ENCODE measurements at places on chromosomes 2 and 18.

DNA sequence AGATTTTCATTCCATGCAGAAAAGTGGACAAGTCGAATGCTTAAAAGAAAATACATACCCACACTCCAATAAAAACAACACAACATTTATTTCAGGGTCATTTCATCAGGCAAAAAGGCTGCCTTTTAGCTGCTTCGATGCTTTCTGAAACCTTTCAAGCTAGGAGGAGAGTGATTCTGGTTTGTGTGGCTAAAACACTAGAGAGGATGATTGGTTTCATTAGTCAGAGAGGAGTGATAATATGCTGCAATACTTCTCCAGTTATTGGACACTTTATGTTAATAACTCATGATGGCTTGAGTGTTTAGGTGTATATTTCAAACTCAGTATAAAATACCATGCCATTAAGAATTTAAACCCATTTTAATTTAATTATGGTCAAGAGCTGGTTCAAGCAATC lies 614.0 kb downstream of the SLC4A3 start:
- H3K4me3 ChIP-seq = no peak overlapping the region
- H3K27me3 ChIP-seq = no peaks in the 10 kb centered on the region
- H3K36me3 ChIP-seq = no peaks in the 10 kb centered on the region
- H3K4me1 ChIP-seq = peaks cover 9% of the 10 kb centered on the region
- no peak overlapping the region for H3K27ac ChIP-seq
- DNase-seq = no peak

DNA sequence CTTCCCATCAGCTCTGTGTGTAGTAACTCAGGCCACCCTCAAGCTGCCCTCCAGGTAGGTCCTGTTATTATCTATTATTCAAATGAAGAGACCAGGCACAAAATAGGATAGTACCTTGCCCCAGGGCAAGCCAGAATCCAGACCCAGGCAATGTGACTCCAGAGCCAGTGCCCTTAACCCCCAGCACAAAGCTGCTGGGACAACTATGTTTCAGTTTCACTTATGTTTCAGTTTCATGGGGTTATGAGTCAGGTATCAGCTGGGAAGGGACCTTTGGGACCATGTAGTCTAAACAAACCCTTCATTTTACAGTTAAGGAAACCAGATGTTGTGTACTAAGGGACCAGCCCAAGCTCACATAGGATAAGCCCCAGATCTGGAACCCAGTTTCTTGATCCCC lies 10.0 kb downstream of the HK2 start:
- DNase-seq = peak; percentile 78
- peak overlapping the region; percentile 80 for H3K27ac ChIP-seq
- peaks cover 3% of the 10 kb centered on the region for H3K36me3 ChIP-seq
- H3K27me3 ChIP-seq = no peaks in the 10 kb centered on the region

DNA sequence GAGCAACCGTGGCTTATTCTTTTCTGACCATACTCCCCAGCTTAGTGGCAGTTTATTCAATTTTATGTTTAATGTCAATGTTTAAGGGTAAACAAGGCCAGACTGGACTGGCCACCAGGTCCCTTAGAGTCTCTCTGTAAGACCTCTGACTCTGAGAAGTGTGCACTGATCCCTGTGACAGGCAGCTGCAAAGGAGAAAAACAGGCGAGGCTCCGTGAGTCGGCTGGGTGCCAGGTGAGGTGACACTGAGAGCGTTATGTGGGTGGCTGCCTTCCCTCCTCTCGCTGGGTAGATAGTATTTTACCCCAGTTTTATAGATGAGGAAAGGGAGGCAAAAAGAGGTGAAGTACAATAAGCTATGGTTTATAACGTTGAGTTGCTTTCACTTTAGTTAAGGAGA lies 139.4 kb upstream of the HDAC4 start:
- DNase-seq = no peak
- peaks cover 56% of the 10 kb centered on the region for H3K27me3 ChIP-seq
- no peaks in the 10 kb centered on the region for H3K36me3 ChIP-seq

DNA sequence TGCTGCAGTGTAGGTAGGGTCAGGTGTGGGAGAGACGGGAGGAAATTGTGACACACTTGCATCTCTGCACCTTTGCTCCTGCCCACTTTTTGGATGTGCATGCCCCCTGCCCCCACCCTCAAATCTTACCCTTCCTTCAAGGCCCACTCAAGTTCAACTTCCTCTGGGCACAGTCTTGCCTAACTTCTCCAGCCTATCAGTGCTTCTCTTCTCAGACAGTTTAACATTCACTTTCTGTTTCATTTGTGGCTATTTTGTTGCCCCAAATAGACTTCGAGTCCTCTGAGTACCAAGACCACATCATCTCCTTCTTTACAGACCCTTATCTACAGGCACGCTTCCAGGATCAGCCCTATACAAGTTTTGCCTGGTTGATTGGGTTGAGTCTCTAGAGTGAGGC lies 2.7 kb downstream of the ST8SIA5 start:
- H3K36me3 ChIP-seq = no peaks in the 10 kb centered on the region
- H3K27ac ChIP-seq = no peak overlapping the region
- H3K4me1 ChIP-seq = peaks cover 11% of the 10 kb centered on the region
- DNase-seq = no peak
- peaks cover 40% of the 10 kb centered on the region for H3K27me3 ChIP-seq

DNA sequence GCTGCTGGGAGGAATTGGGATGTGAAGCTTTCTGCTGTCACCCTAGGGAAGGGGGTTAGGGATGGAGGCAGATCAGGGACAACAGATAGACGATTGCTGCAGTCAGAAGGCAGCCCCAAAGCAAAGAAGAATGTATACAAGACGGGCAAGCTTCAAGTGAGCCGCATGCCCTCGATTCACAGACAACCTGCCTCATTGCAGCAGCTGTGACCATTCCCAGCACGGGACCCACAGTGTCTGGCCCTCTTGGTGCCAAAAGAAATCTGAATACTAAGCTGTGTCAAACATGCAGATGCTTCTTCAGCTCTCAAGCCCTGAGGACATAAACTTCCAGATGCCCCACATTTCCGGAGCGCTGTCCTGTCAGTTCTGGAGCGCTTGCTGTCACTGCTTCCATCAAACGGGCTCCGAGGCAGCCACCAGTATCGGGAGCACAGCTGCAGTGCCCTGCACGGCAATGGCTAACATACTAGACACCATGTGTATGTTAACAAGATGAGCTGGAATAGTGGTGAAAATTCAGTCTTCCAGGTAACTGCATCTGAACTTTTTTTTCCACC lies 33.8 kb downstream of the PRELID3A start:
- peaks cover 34% of the 10 kb centered on the region for H3K36me3 ChIP-seq
- H3K27ac ChIP-seq = no peak overlapping the region
- no peaks in the 10 kb centered on the region for H3K4me1 ChIP-seq
- no peak overlapping the region for H3K4me3 ChIP-seq
- no peaks in the 10 kb centered on the region for H3K27me3 ChIP-seq
- DNase-seq = no peak

GRCh38 chr2:237189799-237190198 lies 104.1 kb downstream of the COPS8 start:
- no peak overlapping the region for H3K4me3 ChIP-seq
- H3K27ac ChIP-seq = no peak overlapping the region
- H3K4me1 ChIP-seq = peaks cover 9% of the 10 kb centered on the region
- H3K27me3 ChIP-seq = no peaks in the 10 kb centered on the region
- no peaks in the 10 kb centered on the region for H3K36me3 ChIP-seq

DNA sequence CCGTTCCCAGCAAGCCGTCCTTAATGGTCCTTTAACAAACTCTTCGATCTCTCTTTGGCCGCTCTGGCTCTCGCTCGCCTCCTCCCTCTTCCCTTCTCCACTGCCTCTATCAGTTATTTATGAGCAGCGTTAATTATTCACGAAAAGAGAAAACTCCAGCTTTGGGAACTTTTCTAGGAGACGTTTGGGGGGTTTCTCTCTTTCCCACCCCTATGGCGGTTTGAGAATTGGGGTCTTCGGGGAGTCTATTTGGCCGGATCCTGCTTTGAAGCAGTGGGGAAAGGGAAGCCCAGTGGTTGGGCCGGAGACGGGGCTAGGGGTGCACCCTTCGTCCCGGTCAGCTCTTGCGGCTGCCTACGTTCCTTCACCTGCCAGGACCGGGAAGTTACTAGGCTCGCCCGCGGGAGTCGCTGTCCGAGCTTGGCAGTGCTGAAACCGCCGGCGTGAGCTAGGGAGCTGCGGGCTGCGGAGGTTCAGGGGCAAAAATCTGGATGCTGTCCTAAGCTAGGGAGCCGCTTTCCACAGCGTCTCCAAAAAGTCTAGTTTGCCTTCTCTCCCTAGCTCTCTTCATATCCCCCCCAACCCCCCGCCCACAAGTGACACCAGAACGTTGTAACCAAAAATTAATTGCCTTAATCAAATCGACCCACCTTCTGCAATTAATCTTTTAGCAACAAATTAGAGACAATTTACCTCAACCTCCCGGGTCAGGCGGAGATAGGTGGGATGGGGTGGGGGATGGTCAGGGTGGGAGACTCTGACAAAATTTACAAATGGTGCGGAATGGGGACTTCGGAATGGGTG lies 8.9 kb upstream of the SKOR2 start:
- no peak for DNase-seq
- H3K27ac ChIP-seq = no peak overlapping the region
- H3K4me3 ChIP-seq = no peak overlapping the region

DNA sequence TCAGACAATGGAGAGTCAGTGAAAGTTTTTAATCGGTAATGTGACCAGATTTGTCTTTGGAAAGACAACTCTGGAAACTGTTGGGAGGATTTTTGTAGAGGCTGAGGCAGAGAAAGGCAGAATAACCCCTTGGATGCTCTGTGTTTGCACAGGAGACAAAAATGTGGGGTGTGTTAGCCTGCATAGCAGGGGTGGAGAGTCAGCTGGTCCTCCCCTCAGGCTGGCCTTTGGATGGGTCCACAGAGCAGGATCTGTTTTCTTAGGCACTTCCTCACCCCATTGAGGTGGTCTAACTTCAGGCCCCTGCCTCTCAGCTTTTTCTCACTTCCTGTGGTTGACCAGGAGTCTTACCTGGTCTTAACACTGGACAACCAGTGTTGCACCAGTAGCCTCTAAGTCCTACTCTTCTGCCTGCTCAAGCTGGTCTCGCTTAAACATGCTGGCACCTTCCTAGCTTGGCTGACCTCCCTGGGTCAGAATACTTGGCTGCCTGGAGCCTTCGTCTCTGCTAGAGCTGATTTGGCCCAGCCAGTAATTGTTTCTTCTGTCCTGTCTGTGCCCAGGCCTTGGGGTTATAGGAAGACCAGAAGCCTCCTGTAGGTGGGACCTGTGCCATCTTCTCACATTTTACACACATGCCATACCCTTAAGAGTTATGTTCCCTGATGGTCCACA lies 259.8 kb upstream of the RASGRP3 start:
- no peaks in the 10 kb centered on the region for H3K27me3 ChIP-seq
- H3K4me1 ChIP-seq = peaks cover 37% of the 10 kb centered on the region
- no peak overlapping the region for H3K27ac ChIP-seq
- no peak for DNase-seq

GRCh38 chr18:54824761-54825160 lies 3.5 kb upstream of the RAB27B start:
- no peaks in the 10 kb centered on the region for H3K27me3 ChIP-seq
- DNase-seq = no peak
- H3K27ac ChIP-seq = no peak overlapping the region
- peaks cover 16% of the 10 kb centered on the region for H3K4me1 ChIP-seq
- H3K4me3 ChIP-seq = no peak overlapping the region
- H3K36me3 ChIP-seq = no peaks in the 10 kb centered on the region

Data from SJSA1 (cell line).